Fibroblast of lung (primary cell): ENCODE measurements at places on chromosomes 3 and 15. TPM values are rescaled to one million over a fixed set of nuclear protein-coding genes. Genes with fewer than 3 reads are reported as not detected.
A peak's percentile ranks its signal among the peaks of the same experiment; 100 is the strongest.

- DNase-seq: no peak
- H3K4me3 ChIP-seq: no peak overlapping the region
- H3K27me3 ChIP-seq: no peaks in the 10 kb centered on the region
- H3K27ac ChIP-seq: no peak overlapping the region
These were observed 54.7 kb downstream of the QTRT2 start for GRCh38 chr3:114111060-114111770.

DNA sequence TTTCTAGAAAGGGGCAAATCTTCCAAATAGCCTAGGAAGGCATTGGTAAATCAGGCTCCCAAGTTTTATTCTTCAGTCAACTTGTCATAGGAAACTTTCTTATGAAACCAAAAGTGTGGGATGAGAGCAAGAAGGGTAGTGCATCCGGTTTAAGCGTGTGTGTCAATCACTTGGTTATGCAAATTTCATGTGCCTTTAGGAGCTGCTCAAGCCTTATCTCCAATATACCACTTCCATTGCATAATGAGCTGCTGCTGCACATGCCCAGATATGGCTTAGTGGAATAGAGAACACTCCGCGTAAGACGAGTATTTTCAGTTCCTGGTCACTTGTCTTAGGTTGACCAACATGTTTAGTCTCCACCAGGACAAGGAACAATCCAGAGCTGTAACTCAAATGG, 242.1 kb downstream of the CBLB start:
- H3K27me3 ChIP-seq: no peaks in the 10 kb centered on the region
- DNase-seq: no peak
- H3K4me3 ChIP-seq: no peak overlapping the region
- H3K36me3 ChIP-seq: no peaks in the 10 kb centered on the region
- H3K27ac ChIP-seq: no peak overlapping the region

DNA sequence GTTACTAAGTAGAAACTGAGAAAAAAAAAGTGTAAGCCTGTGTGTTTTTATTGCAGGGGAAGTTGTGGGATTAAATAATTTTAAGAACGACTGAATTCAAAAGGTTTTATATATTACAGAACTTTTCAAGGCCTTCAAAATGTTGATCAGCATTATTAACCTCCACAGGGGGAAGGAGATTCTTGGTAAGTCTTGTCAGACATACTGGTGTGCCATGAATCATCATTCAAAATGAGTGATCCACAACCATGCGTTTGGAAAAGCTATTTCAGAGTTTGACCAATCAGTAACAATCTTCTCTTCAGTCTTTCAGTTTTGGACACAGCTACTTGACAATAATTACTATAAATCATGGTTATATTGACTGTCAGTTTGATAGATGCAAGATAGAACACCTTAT, 70.2 kb downstream of the ADAMTS9 start:
- no peak for DNase-seq
- H3K4me3 ChIP-seq: no peak overlapping the region
- no peak overlapping the region for H3K27ac ChIP-seq
- H3K36me3 ChIP-seq: no peaks in the 10 kb centered on the region
- no peaks in the 10 kb centered on the region for H3K27me3 ChIP-seq
- H3K4me1 ChIP-seq: peaks cover 2% of the 10 kb centered on the region

Gene GRIP2
- total RNA-seq: under 0.01 TPM in 2 replicates

Gene SLC6A1
- total RNA-seq: not detected in 2 replicates

DNA sequence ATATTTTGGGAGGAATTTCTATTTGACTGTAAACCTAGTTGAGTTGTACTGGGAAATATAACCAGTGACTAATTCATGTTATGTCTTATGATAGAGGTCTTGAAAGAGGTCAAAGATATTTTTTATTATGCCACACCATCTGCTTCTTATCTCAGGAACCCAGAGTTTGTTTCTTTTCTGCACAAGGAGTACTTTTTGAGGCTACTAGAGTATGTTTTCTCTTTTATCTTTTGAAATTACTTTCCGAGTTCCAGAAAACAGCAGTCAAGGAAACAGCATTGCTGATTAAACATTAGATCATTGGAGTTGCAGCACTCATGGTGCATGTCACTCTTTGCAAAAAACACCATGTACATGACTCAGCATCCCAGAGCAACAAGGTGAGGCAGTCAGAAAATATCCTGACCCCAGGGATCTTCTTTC, 645.8 kb upstream of the NR2F2 start:
- no peak overlapping the region for H3K27ac ChIP-seq
- peak; percentile 87 for DNase-seq
- H3K4me1 ChIP-seq: no peaks in the 10 kb centered on the region
- H3K4me3 ChIP-seq: no peak overlapping the region
- no peaks in the 10 kb centered on the region for H3K27me3 ChIP-seq
- H3K36me3 ChIP-seq: no peaks in the 10 kb centered on the region

GRCh38 chr15:35281515-35281914, 196.4 kb upstream of the NANOGP8 start:
- no peaks in the 10 kb centered on the region for H3K36me3 ChIP-seq
- H3K4me1 ChIP-seq: no peaks in the 10 kb centered on the region
- peak; percentile 62 for DNase-seq
- H3K4me3 ChIP-seq: no peak overlapping the region
- H3K27me3 ChIP-seq: no peaks in the 10 kb centered on the region

Gene PPARG
- total RNA-seq: 14.9 and 42.8 TPM in 2 replicates

DNA sequence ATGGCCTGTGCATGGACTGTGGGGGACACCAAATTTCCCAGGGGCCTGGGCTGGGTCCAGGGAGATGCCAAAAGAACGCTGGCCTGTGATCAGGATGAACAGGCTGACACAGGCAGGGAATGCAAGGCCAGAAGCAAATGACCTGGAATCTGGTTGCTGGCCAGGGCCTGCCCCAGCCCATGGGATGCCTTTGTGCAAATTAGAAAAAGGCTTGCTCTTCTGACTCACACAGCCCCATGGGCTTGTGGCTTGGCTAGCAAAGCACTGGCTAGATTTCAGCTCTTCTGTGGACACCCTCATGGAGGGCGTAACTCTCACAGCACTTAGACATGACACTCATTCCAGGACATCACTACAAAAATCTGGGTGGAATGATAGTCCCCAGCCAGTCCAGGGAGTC, 356.0 kb downstream of the SHQ1 start:
- H3K27ac ChIP-seq: no peak overlapping the region
- peaks cover 2% of the 10 kb centered on the region for H3K27me3 ChIP-seq
- H3K4me3 ChIP-seq: no peak overlapping the region
- H3K4me1 ChIP-seq: peaks cover 14% of the 10 kb centered on the region
- DNase-seq: peak; percentile 98
- no peaks in the 10 kb centered on the region for H3K36me3 ChIP-seq

- H3K27ac ChIP-seq: no peak overlapping the region
- H3K4me3 ChIP-seq: no peak overlapping the region
- no peaks in the 10 kb centered on the region for H3K36me3 ChIP-seq
- no peaks in the 10 kb centered on the region for H3K4me1 ChIP-seq
These were observed 73.6 kb downstream of the EEFSEC start for GRCh38 chr3:128226795-128227395.

DNA sequence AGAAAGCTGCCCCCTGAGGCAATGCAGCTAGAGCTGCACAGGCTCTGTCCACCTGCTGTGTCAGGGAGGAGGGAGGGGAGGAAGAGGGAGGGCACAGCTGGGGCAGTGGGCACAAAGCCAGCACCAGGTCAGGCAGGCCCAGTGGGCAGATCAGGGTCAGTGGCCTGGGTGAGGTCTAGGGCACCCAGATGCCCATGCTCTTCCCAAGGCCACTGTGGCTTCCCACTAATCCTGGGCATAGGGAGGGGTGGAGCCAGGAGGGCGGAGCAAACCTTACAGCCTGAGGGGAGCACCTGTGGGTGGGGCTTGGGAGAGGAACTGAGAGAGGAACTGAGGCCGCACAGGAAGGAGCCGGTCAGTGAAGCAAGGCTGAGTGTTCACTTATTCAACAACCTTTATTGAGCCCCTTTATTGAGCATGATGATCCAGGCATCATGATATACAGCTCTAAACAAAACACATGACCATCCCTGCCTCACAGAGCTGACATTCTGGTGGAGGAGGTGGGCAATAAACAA, 55.0 kb downstream of the RHCG start:
- H3K4me3 ChIP-seq: no peak overlapping the region
- H3K4me1 ChIP-seq: no peaks in the 10 kb centered on the region
- no peak for DNase-seq
- peaks cover 21% of the 10 kb centered on the region for H3K27me3 ChIP-seq
- H3K27ac ChIP-seq: no peak overlapping the region
- no peaks in the 10 kb centered on the region for H3K36me3 ChIP-seq

DNA sequence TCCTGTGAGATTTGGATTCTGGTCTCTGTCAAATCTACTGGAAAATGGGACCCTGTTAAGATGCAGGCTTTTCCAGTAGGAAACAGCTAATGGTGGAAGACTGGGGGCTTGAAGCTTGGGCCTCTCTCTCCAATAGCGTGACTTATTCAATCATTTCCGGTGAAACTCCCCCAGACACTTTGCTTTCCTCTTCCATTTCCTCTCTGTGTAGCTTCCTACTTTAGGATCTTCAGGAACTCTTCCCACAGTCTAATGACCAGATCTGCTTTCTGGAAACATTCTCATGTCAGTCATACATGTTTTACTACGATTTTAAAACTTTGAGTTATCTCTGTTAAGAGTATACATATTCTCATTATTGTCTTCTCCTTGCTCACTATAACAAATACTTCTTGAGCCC, 28.0 kb upstream of the TPRG1 start:
- no peak overlapping the region for H3K4me3 ChIP-seq
- H3K4me1 ChIP-seq: no peaks in the 10 kb centered on the region
- no peaks in the 10 kb centered on the region for H3K36me3 ChIP-seq
- DNase-seq: no peak
